ENCODE measurements at places on chromosomes 12 and 14.

GRCh38 chr12:19671695-19672094 lies 232.4 kb downstream of the AEBP2 start:
- DNase-seq, result no peak

- no peak for DNase-seq
These were observed 57.9 kb downstream of the GPR68 start for GRCh38 chr14:91186515-91187066.

DNA sequence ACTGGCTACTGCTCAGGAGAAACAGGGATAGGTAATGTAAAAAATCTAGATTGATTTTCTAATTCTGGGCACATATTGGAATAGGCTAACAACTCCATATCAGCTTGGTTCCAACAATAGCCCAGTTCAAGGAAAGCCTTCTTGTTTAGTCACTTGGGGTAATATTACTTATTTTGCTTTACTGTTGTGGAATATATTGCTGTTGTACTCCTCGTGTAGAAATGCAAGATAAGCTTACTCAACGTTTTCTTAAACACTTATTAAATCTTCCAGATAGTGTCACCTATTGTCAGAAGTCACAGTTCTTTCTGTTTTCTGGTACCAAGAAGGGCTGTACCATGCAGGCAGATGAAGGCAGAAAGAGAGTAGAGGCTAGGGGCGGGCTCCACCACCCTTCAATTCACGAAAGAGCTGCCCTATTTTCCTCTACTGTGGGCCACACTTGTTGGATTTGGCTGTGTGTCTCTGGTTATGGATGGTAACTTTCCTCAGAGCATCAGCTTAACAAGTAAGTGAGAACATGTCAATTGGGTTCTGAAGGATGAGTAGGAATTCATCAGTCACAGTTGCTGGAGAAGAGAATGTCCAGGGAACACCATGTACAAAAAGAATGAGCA lies 38.0 kb downstream of the CLMN start:
- DNase-seq, result no peak

GRCh38 chr12:48022676-48023385 lies 18.6 kb upstream of the COL2A1 start:
- no peak for DNase-seq

GRCh38 chr12:53047221-53048032 lies 2.4 kb upstream of the TNS2 start:
- DNase-seq, result peak; percentile 89

- no peak for DNase-seq
These were observed 4.0 kb downstream of the ASCL4 start for GRCh38 chr12:107778383-107779025.

GRCh38 chr12:24695103-24695502 lies 253.8 kb downstream of the BCAT1 start:
- no peak for DNase-seq

- DNase-seq, result peak; percentile 65
These were observed at the start of gene PTPN6 for GRCh38 chr12:6950811-6951540. Gene PTPN6 (plus strand): TSS chr12:6951356. CDS start chr12:6951513, 157 bp downstream.

GRCh38 chr14:91114079-91115065 lies 499 bp downstream of the DGLUCY start:
- DNase-seq, result peak; percentile 65

DNA sequence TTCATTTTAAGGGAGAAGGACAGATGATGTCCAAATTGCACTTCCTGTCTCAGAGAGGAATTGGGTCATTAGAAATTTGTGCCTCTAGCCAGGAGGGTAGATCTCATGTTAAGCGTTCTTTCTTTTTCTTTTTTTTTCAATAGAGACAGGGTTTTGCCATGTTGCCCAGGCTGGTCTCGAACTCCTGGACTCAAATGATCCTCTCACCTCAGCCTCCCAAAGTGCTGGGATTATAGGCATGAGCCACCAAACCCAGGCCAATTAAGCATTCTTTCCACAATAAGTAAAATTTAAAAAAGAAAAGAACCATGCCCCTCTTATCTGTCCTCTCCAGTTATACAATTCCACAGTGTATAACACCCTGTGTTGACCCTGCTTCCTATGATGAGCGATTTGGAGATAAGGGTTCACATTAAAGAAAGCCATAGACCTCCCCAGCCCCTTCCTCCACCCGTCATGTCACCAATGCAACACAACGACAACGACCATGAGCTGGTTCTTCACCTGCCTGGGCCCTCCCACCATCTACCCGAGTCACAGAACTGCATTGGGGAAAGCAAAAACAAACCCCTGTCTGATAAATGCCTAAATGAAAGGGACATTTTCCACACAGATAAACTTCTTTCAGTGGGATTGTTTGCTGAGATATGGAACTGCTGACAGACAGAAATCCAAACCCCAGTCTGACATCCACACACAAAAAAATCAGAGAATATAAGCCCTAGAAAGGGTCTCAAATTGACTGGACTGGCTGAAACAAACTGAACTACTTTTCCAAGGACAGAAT lies 37.3 kb downstream of the SSH1 start:
- DNase-seq, result no peak

GRCh38 chr14:88426271-88426670 lies 40.8 kb downstream of the SPATA7 start:
- DNase-seq, result no peak

GRCh38 chr12:47985596-47986290 lies 18.5 kb downstream of the COL2A1 start:
- DNase-seq, result no peak

DNA sequence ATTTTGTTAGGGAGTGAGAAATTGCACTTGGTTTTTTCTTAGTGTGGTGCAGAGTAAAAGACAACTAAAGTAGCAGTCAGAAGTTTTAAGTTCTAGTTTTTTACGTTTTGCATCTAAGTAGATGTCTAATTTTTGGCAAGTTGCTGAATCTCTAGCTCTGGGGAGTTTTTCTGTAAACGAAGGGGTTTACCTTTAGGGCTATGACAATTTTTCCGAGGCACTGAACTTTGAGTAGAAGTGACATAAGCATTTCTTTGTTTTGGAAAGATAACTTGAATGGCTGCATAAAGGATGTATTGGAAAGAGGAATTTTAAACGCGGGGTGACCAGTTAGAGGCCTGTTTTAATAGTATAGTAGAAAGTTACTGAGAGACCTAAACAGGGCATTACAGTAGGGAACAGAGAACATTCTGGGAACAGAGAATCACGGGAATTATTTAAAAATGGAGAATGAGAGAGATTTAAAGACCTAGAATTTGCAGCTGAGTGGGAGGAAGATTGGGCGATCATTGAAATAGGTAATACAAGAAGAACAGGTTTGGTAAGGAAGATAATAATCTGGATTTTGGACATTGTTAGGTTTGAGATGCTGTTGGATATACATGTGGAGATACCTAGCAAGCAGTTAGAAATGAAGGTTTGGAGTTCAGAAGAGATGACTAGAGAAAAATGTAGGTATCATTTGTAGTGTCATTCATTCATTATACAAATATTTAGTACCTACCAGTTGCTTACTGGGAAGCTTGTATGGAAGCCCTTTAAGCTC lies 1.2 kb downstream of the ZNF410 start:
- no peak for DNase-seq

GRCh38 chr14:30034152-30034551 lies 106.5 kb upstream of the PRKD1 start:
- no peak for DNase-seq

DNA sequence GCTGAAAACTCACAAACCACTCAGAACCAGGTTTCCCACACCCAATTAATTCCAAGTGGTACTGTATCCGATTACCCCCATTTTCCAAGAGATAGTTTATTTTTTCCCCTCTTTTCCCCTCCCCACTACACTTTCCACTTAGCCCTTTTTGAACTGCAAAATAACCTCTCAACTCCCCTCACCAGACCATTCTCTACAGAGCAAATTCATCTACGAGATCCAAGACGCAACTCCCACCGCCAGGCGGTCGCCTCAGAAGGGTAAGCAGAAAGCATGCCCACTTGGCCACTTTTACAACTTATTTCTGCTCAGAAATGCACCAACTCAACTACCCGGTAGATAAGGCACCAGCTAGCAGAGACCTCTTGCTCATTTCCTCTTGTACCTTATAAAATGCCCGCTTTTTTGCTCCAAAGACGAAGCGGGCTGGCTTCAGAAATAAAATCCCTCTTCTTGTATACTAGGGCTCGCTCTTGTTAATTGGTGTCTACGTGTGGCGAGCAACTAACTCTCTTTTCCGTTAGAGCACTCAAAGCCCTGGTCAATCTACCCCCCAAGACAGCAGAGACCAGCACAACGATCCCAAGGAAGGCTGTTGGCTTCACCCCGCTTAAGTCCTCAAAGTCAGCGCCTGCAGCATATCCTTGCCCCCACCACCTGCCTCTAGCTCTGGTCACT lies 910 bp upstream of the SRP54 start:
- DNase-seq, result no peak

DNA sequence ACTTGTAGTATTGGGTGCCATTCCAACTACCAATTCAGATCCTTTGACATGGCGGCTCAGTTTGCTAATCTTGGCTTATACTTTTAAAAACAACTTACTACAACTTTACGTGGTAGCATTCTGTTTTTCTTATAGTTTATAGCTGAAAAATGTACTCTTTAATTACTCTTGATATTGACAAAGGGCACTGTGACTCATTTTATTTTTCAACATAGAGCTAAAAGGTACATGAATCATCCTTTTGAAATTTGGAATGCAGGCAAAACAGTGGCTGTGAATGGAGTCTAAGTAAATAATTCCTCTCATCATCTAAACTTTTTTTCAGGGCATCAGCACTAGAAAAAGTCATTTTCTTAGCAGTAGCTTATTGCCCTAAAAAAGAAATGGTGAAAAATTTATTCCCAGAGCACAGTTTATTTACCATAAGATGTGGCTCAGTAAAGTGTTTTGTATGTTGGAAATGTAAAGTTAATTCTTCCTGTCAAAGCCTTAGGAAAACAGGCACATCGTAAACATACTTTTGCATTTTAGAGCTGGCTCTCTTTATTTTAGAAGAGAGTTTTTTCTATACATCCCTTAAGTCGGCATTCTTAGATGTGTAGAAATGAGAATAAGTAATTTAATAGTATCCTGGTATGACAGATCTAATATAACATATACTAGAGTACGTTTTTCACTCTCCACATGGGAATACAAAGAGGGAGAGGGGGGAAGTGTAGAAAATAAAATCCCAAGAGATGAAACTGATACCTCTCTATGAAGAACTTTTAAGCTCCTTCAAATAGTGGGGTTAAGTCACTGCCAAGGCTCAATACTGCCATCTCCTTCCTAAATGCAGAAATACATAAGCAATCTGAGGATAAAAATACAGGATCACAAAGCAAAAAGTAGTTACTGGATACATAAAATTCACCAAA lies 55.2 kb downstream of the SLC25A21 start:
- no peak for DNase-seq

GRCh38 chr14:67480011-67480410 lies 8.5 kb downstream of the TMEM229B start:
- DNase-seq, result no peak

- DNase-seq, result no peak
These were observed 8.1 kb downstream of the MMP14 start for GRCh38 chr14:22844221-22845102.

DNA sequence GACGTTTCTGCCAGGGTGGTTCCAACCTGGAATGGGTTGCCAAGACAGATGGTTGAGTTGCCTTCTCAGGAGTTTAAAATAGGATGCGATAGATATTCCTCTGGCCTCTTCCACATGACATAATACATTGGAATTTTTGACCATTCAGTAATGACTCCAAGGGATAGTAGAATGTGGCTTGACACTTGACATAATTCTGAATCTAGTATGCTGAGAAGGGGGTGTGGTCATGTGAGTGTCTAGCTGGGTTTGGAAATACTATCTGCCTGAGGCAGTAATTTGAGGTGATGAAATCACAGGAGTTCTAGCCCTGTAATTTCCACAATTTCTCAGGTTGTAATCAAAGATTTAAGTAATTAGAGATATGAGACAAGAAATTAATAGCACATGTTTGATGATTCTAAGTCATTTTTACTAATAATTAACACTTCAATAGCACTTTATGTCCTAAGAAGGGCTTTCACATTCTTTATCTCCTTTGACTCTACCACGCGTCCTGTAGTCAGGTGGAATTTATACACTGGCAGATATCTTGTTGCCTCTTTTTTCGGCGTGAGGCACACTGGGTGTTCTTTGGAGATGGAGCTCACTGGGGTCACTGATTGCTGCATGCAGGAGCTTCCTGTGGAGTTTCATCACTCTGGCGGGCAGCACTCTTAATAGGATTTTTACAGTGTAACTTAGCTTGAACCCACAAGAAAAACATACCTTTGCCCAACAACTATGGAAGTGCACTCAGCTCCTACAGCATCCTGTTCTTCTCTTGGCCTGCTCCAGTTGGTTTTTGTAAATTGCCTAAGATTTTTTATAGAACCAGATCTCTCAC lies 3.2 kb upstream of the AMIGO2 start:
- DNase-seq, result no peak

- no peak for DNase-seq
These were observed 178.8 kb downstream of the ETNK1 start for GRCh38 chr12:22803725-22804124.

DNA sequence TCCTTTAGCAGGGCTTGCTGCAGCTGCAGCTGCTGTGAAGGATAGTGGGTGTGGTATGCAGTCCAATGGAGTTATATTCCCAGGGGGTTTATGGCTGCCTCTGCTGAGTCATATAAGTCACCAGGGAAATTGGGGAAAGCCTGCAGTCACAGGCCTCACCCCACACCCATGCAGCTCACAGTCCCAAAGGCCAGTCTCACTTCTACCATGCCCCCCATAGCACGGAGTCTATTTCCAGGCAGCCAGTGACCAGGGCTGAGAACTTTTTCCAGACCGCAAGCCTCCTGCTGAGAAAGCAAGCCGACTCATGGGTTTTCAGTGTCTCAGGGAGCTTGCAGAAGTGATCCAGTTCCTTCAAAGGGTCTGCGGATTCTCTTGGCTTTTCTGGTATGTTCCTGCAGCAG lies 322.4 kb upstream of the CLEC14A start:
- DNase-seq, result no peak

- no peak for DNase-seq
These were observed 31.5 kb upstream of the EMP1 start for GRCh38 chr12:13164921-13165616.

DNA sequence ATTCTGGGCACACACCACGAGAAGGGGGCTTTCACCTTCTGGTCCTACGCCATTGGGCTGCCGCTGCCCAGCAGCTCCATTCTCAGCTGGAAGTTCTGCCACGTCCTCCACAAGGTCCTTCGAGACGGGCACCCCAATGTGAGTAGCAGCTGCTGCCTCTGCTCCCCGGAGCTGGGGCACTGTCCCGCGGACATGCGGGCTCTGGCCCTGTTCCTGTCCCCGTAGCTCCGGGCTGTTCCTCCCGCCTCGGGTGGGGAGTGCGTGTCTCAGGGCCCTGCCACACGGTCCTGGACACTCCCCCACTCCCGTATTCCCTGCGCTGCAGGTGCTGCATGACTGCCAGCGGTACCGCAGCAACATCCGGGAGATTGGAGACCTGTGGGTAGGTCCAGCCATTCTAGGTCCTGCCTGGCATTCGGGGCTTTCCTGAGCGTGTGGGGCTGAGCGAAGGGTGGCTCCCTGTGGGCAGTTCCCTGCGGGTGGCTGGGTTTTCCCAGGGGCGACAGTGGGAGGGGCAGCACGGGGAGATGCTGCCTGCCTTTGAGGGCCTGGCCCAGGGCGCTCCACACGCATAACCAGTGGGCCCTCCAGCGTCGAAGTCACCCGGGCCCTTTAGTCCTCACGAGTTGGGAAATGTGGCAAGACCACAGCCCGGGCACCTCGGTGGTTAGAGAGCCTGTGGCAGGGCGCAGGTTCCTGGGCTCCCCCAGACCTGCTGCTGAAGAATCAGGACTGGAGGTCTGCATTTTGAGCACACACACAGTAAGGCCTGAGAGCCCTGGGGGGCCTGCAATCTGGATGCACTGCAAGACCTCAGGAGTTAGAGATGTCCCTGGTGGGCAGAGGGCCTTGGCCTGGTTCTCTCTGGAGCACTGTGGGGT lies 13.5 kb downstream of the HIP1R start:
- DNase-seq, result peak; percentile 24

GRCh38 chr12:120845696-120846095 lies 58.5 kb downstream of the SPPL3 start:
- no peak for DNase-seq

- DNase-seq, result no peak
These were observed 43.4 kb upstream of the PIK3C2G start for GRCh38 chr12:18217966-18218365.

All from pancreas (tissue), 10 donors.